Anterior cingulate cortex (tissue), 58 donors: ENCODE measurements at places on chromosomes 7 and 10.

GRCh38 chr7:121107923-121108498 is 119.5 kb downstream of the CPED1 start:
- DNase-seq = no peak

DNA sequence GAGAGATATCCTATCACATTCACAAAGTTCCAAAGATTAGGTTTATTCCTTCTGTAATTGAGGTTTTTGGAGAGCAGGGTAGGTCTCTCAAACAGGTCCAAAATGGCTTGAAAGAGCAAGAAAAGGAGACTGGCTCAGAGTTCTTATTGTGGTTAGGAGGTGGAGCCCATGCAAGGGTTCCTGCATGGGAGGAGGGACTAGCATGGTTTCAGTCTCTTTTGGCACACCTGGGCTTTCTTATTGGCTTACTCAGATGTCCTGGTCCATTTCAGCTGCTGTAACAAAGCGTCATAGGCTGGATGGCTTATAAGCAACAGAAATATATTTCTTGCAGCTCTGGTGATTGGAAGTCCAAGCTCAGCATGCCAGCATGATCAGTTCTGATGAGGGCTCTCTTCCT is 493.1 kb downstream of the REEP3 start:
- DNase-seq = no peak

DNA sequence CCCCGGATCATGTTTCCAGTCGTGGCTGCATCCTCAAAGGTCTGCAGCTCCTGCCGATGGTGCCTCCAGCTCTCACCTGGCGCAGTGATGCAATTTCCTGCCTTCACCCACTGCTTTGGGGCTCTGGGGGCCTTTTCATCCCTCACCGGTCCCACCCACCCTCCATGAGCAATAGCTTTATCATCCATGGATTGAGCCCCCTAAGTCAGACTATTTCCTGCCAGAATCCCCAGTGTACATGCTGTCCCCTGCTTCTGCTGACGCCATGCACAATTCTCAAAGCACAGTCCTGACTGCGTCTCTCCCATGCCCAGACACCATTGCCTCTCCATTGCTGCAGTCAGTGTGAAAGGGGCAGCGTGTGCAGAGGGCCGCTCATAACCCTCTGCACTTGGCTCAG is 49.7 kb downstream of the FAM241B start:
- DNase-seq = no peak

DNA sequence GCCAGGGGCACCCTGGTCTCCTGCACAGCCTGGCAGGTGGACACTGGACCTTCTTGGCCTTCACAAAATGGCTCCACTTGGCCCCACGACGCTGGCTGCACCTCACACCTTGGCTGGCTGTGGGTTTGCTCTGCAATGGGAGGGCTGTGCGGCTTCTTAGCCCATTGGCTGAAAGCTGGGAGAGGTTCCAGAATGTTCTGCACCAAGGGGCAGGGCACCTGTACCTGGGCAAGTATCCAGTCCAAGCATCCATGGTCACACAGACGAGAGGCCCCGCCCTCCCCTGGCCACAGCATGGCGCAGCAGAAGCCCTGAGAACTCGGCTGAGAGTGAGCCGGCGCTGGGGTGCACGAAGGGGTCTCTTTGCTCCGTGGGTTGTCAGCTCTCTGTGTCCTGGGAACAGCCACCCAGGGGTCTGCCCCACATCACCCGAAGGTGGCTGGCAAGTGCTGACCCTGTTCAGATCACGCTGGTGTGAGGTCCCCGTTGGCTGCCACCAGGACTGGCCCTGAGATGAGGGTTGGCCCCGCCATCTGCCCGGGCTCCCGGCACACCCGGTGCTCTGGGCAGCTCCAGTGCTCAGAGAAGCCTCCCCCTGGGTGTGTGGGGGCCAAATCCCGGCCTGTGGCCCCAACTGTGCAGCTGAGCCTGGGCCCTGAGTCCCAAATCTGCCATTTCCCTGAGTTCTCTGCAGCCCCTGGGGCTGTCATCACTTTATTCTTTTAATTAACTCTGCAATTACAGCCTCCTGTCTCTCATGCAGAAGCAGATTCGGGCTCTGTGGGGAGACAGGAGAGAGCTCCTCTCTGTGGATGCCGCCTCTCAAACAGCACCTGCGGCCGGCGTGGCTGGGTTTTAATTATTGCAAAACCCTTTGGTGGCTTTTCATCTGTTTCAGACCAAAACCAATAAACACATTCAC is 19.4 kb upstream of the ADGRA1 start:
- DNase-seq = no peak

DNA sequence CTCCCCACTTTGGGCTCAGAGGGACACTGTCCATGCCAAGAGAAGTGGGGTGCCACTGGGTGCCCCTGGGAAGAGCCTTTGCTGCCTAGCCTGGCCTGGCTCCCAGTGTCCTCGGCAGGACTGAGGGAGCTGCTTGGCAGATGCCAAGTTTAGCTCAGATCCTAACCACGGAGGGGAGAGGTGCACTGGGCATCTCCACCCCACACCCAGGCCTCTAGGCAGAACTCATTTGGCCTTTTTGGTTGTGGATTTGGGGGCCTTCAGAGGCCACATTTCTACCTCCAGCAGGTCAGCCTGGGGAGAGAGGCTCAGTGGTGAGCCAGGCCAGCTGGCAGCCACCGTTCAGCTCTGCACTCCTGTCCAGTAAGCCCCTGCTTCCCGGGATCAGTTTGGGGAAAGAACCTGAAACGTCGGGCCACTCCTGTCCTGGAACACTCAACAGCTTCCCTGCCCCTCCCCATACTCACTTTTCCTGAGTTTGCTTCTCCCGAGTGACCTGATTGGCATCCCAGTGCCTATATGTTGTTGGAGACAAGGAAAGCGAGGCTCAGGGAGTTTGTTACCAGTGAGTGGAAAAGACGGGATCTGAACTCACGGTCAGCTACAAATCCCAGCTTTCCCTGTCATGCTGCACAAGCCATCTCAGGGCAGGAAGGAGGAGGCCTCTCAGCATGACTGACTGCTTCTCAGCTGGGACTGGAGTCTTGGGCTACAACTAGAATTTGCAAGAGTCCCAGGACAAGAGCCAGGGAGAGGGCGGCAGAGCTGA is 11.2 kb upstream of the CXCL12 start:
- no peak for DNase-seq

GRCh38 chr10:29394321-29394932 is 105.6 kb downstream of the LYZL1 start:
- no peak for DNase-seq

DNA sequence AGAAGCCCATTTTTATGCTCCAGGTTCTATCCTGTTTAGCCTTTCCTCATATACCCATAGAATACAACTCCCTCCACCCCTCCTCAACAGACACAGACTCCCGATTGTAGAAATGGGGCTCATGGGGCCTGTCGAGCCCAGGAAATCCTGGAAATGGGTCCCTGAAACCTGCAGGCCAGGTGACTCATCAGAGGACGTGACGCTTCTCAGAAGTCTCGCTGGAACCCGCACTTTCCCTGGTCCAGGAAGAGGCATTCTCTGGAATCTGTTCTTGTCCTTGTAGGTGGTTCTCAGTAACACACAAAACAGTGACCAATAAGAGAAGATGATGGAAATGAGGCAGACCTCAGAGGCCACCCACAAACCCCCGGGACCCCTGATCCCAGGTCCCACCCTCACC is 244.8 kb upstream of the PPP2R2D start:
- DNase-seq = no peak

GRCh38 chr10:88659725-88660597 is 4.3 kb upstream of the LIPF start:
- DNase-seq = no peak

DNA sequence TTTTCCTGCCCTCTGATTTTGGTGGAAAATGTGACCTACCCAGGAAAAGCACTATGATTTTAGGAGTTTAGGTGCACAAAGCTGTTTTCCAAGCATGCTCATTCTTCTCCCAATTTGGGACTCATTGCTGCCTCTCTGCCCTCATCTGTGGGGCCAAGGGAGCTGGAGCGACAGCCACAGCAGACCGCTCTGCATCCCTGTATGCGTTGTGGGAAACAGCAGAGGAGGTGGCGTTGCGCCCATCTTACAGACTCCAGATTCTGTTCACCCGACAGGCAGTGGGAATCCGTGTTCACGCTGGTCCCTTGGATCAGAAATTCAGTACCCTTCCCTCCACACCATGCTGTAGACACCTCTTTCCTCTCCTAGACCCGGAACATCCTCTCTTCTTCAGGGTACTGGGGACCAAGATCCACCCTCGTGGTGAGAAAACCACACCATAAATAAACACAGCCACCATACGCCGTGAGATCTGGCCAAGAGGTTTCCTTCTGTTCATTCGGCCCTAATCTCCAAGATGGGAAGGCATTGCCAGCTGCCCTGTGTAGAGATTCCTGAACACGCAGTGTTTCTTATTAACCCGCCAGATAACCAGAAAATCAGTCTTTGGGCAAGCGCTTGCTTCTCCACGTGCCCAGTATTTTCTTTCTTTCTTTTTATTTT is 87.9 kb downstream of the CUX1 start:
- no peak for DNase-seq

DNA sequence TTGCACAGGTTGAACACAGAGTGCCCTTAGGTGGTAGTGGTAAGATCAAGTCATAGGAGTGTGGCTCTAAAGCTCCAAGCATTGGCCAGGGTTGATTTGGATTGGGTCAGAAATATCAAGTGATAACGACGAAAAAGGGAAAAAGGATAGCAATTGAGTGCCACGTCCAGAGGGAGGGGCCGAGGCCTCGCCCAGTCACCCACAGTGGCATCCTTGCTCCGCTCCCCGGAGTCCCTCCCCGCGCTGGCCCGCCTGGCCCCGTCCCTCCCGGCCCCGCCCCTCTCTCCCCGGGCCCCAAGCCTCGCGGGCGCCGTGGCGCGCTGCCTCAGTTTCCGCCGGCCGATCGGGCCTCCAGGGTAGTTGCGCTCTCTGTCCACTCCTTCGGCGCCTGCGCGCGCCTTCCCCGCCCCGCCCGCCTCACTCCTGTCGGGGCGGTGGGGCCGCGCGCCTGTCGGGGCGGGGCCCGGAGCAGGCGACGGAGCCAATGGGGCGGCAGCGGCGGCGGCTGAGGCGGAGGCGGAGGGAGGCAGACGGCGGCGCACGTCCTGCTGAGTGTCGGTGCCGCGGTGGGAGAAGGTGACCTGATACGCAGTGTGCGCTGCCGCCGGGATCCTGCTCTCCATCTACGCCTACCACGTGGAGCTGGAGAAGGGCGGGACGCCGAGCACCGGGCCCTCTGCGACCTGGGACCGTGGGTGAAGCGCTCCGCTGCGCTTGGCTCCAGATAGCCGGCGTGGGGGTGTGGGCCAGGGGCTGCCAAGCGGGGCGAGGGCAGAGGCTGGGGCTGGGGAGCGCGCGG is 209.1 kb upstream of the ZNF722 start:
- no peak for DNase-seq

- DNase-seq = no peak
Measured at GRCh38 chr7:25382869-25383268, 154.6 kb upstream of the NPVF start.

GRCh38 chr7:36667007-36667745 is 57.1 kb downstream of the AOAH start:
- no peak for DNase-seq
